ENCODE measurements at places on chromosomes 11 and 22.

DNA sequence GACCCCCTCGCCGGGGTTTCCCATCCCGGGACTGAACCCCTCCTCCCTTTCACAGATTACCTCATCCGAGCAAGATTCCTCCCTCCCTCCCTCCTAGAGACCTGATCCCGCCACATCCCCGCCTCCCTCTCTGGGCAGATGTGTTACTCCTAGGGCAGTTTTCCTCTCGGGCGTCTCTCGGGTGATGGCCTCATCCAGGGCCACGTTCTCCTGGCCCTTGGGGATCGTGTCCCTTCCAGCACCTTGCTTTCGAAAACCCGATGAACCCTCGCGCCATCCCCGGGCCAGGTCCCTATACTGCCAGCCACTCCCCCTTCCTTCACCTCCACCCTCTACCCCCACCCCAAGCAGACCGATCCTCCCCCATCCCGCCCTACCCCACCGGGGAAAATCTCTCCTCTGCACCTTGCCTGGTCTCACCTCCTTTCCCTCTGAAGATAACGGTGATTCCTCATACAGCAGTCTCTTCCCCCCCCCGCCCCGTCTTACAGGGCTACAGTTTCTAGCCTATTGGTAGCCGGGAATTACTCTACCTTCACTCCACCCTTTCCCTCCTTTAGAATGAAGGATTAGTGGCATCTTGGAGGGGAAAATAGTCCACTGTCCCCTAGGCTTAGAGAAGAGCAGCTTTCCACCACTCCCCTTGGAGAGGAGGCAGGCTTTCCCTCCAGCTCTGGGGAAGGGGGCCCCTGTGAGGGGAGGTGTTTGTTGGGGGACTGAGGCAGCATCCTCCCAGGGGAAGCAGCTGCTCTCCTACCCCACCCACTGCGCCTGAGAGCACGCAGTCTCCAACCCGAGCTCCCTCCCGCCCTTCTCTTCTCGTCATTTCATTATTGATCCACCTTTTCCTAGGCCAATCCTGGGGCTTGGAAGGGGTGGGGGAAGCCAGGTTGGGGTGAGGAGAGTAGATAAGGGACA, 1.2 kb downstream of the KMT2A start:
- DNase-seq = no peak

DNA sequence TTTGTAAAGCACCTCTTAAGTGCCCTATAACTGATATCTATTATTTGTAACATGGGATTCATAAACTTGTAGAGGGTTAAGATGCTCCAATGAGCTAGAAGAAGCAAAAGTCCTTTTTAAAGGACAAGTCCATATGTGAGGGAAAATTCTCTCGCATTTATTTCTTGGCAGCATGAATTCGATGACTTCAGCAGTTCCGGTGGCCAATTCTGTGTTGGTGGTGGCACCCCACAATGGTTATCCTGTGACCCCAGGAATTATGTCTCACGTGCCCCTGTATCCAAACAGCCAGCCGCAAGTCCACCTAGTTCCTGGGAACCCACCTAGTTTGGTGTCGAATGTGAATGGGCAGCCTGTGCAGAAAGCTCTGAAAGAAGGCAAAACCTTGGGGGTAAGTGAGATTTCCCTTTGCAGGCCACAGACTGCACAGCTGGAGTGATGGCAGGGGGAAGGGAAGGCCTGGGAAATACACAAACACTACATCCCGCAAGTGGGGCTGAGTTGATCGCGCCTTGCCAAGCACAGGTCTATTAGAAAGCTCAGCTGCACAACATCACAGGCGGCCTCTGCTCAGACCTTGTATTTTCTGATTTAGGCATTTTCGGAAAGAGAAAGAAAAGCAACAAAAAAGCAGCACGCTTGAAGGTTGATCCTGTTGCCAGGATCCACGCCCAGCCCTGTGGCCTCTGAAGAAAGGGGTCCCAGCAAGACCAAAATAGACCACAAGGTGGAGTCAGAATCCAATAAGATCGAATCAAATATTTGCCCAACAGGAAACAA, 1.5 kb downstream of the MS4A8 start:
- no peak for DNase-seq

GRCh38 chr11:118882491-118882890, 1.2 kb upstream of the CXCR5 start:
- no peak for DNase-seq

DNA sequence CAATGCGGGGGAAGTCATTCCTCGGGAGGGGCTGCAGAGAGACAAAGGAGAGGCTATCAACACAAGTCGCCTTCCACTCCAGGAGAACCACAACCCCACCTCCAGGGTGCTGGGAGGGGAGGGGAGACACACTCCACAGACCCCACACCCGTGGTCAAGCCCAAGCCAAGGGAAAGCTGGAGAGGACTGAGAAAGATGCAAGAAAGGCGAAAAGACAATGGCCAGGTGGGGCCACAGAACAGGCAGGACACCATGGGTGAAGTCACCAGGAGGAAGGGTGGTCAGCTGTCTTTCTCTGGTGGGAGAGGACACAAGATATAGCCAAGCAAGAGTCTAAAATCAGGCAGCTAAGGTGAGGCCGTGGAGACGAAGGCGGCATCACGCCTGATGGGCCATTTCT, 16.0 kb downstream of the HDHD5 start:
- no peak for DNase-seq

- DNase-seq = no peak
Observed at GRCh38 chr11:120898568-120898967, 125.3 kb upstream of the TBCEL start.

DNA sequence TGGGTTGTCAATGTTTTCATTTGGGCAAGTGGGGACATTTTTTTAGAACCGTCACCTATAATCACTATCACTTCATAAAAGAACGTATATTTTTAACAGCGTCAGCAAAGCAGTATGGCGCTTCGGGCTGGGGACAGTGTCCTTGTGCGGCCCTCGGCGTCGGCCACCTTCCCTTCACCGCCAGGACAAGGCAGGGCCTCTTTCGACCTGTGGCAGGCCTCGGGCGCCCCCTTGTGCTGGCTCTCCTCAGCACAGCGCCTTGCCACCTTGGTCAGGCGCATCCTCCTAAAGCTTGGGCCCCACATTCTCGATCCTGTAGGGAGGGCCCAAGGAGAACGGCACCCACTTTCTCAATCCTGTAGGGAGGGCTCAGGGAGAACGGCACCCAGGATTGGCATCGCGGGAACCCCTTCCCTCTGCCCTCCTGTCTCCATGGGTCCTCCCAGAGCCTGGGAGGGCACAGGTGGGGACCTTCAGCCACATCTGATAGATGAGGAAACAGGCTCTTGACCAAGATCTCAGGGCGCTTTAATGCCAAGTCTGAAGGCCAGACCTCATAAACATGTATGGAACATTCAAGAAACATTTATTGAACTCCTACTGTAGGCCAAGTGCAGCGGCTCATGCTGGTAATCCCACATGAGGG, 11.5 kb upstream of the FADD start:
- no peak for DNase-seq

DNA sequence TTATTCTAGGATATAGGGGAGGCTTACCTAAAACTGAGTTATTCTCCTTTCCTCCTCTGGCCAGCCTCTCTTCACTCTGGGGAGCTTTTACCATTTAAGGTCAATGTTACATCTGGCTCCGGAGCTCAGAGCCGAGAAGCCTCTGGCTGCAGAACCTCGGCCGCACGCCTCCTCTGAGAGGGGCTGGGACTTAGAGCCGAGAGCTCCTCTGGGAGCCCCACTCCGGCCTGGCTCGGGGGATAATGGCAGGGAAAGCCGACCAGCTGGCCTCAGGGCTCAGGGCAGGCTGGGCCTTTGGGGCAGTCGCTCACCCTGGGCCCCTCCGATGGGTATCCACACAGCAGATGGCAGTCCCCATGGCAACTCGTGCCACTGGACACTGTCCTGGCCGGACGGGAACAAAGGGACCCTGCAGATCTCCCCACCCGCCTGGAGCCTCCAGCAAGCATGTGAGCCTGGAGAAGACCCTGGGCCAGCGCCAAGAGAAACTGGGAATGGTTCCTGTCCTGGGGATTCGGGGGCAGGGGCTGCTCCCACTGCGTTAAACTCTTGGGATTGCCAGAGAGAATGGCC, at the start of gene IRAG1:
Gene IRAG1, minus strand, starts transcription at position 247 of the 573 bp plus-strand sequence. Its CDS starts 153 bp downstream, at position 94.
- no peak for DNase-seq

GRCh38 chr11:129282634-129283033, 90.5 kb upstream of the ARHGAP32 start:
- no peak for DNase-seq

DNA sequence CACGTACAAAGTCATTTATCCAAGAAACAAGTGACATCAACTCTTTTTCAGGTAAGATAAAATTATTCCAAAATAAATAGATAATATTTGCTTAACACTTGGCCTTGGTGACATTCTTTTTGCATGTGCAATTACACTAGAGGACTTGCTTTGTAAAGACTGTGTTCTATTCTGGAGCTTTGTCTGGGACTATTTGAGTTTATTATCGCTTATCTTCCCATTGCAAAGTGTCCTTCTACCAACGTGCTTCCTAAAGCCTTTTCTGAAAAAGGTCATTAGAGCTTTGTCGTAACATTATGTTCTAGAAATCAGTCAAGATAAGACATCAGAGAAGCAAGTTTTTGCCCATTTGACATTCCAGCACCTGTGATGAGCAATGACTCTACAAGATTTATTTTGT, 78.3 kb upstream of the MYO18B start:
- DNase-seq = no peak

GRCh38 chr11:46635557-46636139, 18.3 kb downstream of the ATG13 start:
- no peak for DNase-seq

DNA sequence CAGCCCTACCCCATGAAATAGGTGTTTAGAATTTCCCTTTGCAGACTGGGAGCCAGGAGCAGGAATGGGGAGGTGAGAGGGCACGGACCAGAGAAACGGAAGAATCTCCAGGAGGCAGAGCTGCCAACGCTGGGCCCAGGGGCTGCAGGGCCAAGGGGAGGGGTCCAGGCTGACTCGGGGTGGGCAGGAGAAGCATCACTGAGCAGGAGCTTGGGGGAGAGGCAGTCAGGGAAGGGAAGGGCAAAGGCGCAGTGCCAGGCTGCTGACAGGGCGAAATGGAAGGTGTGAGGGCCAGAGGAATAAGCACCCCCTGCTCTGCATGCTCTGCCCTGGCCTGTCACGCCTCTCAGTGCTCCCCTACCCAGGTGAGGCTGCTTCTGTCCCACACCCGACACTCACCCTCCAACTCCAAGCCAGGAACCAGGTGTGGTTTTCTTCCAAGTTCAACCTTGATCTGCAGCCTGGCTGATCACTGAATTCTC, 14.5 kb downstream of the LRRC32 start:
- no peak for DNase-seq

GRCh38 chr22:20586403-20586745, 79.0 kb downstream of the MED15 start:
- DNase-seq = no peak

GRCh38 chr11:2585566-2586086, 114.2 kb downstream of the KCNQ1OT1 start:
- no peak for DNase-seq

GRCh38 chr11:76626921-76627401, 43.6 kb downstream of the LRRC32 start:
- no peak for DNase-seq

DNA sequence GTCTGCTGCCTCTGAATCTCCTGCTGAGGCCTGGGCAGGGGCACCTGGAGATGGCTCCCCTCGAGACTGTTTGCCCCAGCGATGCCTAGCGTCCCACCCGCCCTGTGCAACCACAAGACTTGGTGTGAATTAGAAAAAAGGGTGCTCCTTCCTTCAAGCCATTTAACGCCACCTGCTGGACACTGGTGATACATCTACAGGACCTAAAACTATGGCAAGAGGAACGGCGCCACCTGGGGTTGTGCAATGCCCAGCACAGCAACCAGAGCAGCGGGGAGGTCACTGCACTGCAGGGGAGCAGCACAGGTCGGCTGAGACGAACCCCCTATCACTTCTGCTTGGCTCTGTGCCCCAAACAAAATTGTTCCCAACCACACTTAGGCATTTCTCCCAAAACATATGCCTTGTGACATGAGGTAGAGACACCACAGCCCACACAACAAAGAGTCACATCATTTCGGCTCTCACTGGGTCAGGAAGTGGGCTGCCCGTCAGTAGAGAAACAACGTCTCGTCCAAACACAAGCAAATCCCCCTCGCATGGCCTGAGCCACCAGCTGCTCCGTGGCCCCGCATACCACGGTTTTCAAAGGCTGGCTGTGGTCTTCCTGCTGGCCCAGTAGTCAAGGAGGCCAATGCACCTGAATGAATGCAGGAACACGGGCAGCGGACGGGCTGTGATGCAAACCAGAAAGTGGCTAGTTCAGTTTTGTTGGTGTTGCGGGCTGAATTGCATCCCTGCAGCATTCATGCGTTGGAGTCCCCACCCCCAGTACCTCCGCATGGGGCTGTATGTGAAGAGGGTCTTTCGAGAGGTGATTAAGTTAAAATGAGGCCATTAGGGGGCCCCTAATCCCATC, 171.9 kb downstream of the SHANK2 start:
- DNase-seq = no peak
